CD4-positive, alpha-beta T cell treated with Interleukin-10 for 1 hour (primary cell): ENCODE measurements at places on chromosomes 1 and 21.

- DNase-seq, result peak; percentile 47
Observed at GRCh38 chr1:42936309-42937078, 22.2 kb downstream of the SLC2A1 start.

- DNase-seq, result peak; percentile 93
Observed at GRCh38 chr1:26744075-26744959, 43.4 kb upstream of the PIGV start.

DNA sequence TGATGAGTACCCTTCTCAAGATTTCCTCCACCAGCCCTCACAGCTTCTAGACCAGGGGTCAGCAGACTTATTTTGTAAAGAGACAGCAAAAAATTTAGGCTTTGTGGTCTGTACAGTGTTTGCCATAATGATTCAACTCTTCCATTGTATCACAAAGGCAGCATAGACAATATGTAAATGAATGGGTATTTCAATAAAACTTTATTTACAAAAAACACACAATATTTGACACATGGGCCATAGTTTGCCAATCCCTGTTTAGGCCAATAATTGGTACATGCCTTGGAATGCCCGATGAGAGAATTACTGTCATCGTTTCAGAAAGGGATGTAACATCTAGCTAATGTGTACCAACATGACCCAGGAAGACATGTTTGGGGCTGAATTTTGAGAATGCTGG, 178.9 kb upstream of the GALNT2 start:
- no peak for DNase-seq

GRCh38 chr21:25811186-25811585, 76.4 kb downstream of the GABPA start:
- DNase-seq, result no peak

- no peak for DNase-seq
Observed at GRCh38 chr1:179143322-179143721, 61.5 kb downstream of the TOR3A start.

- no peak for DNase-seq
Observed at GRCh38 chr1:245876586-245876985, 630.5 kb downstream of the SMYD3 start.

DNA sequence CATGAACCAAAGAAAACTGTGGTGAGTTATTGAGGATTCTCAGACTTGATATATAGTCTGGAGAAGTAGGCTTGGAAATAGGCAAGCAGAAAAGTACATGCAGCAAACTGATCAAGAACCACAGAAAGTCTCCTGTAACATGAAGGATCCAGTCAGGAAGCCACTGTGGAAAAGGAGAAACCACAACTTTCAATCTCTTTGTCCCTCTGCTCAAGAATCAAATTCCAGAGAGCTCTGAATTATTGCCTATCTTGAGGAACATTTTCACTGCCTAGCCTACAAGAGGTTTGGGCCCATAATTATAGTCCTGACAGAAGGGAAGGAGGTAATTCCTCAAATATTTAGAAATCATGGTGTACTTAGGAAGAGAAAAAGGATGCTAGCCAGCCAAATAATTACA, 43.0 kb upstream of the ADAMTS1 start:
- DNase-seq, result no peak

DNA sequence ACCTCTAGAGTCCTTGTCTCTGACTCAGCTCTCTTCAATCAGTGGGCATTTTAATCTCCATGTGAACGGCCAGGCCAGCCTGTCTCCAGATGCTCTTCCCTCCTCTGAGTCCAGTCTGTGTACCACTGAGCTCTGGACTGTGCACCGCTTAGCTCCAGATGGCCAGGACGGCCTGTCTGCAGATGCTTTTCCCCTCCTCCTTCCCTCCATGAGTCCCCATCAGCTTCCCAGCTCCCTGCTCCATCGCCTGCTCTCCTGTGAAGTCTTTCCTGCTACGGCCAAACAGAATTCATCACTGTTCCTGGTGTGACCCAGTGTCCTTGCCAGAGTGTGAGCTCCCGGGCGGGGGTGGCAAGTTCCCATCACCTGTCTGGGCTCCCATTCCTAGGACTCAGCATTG, 42.0 kb downstream of the STUM start:
- no peak for DNase-seq

GRCh38 chr1:161185732-161186311, 8.5 kb upstream of the B4GALT3 start:
- DNase-seq, result no peak

GRCh38 chr1:3674100-3675094, 22.1 kb downstream of the TP73 start:
- DNase-seq, result no peak

- no peak for DNase-seq
Observed at GRCh38 chr1:24233684-24234600, 46.9 kb upstream of the IFNLR1 start.

DNA sequence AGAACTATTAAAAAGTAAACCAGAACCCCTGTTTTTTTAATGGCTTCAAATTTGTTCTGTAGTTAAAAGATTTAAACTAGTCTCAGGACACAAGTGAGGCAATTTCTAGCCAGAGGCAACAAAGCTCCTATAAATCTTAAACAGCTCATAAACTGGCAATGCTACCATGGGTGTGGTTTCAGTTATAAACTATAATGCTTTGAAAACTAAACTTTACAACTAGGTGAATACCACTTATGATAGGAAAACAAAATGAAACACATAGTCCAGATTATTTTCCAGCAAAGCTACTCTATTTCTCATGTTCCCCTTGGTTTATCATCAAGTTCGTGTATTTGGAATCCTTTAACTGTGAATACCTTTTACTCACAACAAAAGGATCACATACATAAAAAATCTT, 282.5 kb downstream of the VAV3 start:
- DNase-seq, result no peak

DNA sequence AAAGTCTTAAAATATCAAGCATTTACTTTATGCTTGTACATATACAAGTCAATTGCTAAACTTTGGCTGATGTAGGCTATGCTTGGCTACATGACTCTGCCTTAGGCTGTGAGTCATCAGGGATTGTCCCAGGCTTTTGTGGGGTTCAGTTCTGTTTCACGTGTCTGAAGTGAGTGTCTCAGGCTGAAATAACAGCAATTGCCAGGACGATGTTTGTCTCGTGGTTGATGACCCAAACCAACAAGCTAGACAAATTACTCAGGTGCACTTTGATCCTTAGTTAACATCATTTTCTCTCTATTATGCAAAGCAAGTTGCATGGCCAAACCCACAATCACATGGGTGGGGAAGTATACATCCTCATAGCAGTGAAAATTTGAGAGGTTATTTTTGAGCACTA, 410.1 kb downstream of the BRINP3 start:
- no peak for DNase-seq

- DNase-seq, result peak; percentile 10
Observed at GRCh38 chr21:15063814-15064575, 805 bp downstream of the NRIP1 start.

DNA sequence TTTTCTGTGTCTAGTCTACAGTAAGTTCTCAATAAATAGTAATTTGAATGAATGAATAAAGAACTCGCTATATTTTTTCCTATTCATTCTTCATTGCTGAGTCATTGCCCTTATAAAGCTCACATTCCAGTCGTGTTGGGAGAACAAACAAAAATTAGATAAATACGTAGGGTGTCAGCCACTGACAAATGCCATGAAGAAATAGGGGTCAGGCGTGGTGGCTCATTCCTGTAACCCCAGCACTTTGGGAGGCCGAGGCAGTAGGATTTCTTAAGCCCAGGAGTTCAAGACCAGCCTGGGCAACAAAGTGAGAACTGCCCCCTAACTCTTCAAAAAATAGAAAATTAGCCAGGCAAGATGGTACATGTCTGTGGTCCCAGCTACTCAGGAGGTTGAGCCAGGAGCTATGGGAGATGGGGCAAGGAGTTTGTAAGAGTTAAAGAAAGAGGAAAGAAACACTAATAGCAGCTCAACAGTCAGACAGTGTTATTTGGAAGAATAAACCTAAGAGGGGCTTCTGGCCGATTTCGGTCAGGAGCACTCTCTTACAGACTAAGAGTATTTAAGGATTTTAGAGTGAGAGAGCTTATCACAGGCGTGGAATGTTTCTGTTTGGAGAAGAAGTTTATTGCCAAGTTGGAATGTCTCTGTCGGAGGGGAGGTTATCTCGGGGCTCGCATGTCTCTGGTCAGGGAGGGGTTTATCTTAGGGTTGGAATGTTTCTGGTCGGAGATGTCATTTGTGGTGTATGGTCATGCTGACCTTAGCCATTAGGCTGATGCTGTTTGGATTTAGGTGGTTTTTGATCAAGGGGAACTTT, 1.8 kb upstream of the CHML start:
- DNase-seq, result no peak

DNA sequence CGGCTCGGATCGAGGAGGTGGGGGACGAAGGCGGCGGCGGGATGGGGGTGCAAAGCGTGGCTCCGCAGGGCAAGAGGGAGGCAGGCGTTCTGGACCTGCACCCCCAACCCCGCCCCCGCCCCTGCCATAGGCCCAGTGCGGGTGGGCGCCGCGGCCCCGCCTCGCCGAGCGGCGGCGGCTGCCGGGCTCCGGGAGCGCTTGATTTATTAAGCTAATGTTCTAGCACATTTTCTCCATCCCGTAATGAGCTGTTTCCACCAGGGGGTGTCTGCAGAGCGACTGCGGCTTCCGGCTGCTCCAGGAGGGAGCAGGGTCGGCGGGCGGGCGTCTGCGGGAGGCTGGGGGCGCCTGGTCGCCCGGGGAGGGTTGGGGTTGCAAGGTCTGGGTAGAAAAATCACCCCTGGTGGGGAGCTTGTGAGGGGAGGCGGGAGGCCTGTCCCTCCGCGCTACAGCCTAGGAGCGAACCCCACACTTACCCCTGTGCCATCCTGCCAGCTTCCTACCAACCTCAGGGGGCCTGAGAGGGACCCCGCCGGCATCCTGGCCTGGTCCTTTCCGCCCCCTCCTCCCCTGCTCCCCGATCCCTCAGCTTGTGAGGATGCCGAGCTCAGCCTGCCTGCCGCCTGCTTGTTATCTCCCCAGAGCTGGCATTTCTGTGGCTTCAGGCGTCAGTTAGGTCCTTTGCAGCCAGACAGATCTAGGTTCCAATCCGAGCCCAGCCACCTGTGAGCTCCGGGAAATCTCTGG, 48.5 kb upstream of the ACOT11 start:
- peak; percentile 45 for DNase-seq

DNA sequence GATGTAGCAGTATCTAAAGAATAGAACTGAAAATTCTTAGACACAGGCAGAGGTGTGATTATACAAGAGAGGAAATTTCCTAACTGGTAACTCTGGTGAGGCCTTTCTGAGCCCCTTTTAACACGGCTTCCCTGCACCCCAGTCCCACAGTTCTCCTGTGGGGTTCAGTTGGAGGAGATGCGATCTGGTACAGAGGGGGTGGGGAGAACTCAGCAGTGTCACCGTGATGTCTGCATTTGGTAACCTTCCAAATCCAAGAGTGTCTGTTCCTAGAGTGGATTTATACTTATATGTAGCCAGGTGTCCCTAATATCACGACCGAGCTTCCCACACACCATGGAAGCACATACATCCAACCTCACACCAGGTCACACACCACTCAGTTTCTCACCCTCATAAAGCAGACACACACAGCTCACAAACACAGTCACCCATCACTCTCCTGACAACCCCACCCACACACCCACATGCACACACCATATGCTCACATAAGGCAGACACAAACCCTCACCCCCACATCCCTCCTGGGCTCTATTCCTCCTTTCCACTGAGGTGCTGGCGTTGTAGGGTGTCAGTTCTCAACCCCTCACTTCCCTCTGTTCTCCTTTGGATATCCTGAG, 48.5 kb downstream of the RHBG start:
- no peak for DNase-seq

DNA sequence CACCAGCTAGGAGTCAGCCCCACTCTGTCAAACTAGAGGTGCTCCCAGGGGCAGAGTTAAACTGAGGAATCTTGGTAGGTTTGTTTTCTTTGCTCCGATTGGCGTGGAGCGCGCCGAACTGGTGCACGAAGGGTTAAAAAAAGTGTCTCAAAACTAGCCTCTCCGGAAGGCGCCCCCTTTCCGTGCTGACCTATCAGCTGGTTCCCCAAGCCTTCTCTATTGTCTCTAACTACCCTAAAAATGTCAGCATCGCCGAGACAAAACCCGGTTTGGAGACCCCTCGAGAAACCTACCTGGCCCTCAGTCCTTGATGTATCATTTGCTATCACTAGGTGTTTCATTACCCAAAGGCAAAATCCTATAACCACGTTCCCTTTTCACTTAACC, 2.2 kb downstream of the TGFB2 start:
- no peak for DNase-seq

DNA sequence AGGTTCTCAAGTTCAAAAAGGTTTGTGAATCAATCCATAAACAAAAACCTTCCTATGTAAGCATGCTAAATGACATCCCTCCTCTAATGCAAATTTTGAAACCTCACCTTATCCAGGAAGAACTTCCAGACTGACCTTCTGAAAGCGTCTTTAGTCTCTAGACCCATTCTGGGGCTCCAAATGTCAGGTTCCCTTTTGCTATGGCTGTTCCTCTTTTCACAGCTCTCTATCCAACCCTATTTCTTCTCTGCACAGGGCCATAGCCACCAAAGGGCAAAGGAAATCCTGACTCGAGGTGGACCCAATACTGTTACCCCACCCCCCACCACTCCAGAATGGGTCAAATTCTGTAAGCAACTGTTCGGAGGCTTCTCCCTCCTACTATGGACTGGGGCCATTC, 3.4 kb downstream of the ATP1A4 start:
- DNase-seq, result no peak

DNA sequence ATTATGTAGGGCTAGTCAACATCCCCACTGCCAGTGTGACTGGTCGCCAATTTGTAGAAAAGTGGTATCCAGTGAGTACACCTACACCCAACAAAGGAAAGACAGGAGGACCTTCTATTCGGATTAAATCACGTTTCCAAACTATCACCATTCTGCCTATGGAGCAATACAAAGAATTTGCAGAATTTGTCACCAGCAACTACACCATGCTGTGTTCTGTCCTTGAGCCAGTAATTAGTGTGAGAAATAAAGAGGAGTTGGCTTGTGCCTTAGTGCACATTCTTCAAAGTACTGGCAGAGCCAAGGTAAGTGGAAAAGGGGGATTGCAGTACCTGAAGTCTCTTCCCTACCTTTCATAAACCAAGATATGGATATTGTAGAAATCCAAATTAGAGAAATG, 53.8 kb downstream of the CLEC20A start:
- no peak for DNase-seq

DNA sequence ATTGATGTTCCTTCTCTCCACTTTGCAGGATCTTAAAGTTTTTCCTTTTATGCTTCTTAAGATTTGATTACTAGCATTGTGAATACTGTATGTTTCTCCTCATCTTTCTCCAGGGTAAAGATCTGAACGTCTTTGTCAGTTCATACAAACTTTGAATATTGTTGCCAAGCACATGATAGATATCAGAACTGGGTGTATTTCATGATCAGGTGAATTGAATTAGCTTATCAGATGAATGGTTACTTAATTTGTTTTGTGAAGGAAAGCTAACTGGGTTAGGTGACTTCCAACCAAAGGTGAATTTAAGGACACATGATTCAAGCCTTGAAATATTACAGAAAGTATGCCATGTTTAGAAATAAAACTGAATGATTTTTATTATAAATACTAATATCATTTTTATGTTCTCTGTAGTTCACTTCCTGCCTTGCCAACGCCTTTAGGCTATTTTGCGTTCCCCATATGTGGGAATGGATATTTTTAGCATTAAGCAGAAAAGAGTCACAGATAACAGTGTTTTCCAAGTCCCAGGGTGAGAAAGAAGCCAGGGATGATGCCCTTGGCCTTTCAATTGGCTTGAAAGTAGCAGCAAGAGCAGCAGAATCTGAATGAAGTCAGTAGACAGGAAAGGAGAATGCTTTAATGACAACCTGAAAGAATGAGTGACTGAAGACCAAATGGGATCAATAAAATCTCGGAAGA, 752.1 kb downstream of the NCAM2 start:
- DNase-seq, result no peak
